ENCODE measurements at places on chromosomes 7 and 10.

DNA sequence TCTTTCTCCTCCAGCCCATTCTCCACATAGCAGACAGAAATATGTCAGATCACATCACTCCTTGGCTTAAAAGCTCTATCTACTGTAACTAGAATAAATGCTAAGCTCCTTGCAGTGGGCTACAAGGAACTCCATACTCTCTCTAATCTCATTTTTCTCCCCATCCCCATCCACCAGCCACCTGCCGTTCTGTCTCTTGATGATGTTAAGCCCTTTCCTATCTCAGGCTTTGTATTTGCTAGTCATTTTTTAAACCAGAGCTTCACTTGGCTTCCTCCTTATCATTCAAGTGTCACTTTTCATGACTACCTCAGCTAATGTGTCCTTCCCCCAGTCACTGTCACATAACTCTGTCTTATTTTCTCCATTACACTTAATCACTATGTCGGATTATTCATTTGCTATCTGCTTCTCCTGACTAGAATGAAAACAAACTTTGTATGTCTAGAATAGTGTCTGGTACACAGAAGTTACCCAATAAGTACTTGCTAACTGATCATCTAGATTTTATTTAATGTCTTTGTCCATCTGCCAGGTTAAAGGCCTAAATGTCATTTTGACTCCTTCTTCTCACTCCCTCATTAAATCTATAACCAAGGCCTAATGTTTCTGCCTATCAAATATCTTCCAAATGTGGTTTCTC, 87.2 kb upstream of the RPA3 start:
- DNase-seq: no peak

DNA sequence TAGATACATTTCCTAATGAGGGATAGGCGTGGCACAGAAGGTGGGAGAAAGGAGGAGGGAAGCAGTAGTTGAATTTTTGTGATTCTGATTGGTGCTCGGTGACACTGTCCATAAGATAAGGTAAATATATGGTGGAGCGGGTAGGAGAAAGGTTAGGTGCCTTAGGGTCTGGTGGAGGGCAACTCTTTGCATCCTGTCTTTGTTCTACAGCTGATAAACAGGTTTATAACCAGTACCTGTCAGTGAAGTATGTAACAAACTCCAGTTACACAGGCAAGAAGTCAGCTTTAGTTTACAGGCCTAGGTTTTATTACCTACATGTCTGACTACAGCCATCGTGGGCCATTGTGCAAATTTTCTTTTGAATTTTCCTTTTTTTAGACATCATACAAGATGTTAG, 10.9 kb upstream of the FAM180A start:
- no peak for DNase-seq

GRCh38 chr7:158945519-158945918, 89.2 kb downstream of the DYNC2I1 start:
- DNase-seq: no peak

DNA sequence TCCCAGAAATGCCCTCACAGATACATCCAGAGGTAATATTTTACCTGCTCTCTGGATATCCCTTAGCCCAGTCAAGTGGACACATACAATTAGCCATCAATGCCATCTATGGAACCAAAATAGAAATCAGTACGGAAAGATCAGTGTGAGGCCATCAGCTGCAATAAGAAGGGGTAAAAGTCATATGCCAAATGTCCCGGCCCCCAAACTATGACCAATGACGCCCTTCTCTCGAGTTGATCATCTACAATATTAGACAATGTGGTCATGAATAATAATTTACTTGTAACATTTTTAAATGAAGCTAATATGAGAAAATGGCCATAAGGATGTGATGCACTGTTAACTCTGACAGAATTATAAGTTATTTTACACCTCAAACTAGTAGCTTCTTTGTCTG, 588.9 kb downstream of the POM121L12 start:
- DNase-seq: no peak

DNA sequence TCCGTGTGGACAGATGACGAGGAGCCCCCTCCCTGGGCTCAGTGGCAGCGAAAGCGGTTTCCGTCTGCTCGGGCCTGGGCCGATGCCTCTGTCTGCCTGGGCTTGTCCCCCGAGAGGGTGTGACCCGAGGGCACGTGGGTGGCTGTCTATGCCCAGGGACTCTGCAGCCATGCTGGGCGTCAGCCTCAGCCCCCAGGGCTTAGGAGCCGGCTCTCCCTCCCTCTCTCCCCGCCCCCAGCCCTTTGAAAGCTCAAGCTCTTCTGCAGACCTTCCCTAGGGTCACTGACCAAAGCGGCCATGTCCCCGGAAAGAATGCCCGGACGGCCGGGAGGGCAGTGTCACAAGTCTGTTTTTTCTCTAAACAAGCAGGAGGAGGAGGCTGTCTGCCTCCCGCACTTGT, 7.1 kb downstream of the MICALL2 start:
- no peak for DNase-seq

GRCh38 chr10:50456719-50457118, 167.0 kb downstream of the SGMS1 start:
- DNase-seq: no peak

DNA sequence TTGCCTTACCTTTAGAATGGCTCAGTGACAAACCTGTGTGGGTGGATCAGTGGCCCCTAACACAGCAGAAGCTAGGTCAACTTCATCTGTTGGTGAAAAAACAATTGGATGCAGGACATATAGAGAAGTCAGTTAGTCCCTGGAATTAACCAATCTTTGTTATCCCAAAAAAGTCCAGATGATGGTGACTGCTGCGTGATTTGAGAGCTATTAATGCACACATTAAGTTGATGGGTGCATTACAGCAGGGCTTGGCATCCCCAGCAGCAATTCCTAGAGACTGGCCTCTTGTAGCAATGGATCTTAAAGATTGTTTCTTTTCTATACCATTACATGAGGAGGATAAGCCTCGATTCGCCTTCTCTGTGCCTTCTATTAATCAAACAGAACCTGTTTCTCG, 33.3 kb downstream of the OR13A1 start:
- DNase-seq: no peak
